ENCODE measurements at places on chromosomes 5 and 9. TPM values are rescaled to one million over a fixed set of nuclear protein-coding genes. Genes with fewer than 3 reads are reported as not detected.

The DDX4 gene
- 0.18 TPM for total RNA-seq

The ABLIM3 gene
- total RNA-seq: 0.27 TPM

The ARID3C gene
- total RNA-seq: not detected

The PCA3 gene
- not detected for total RNA-seq

The PCDHA1 gene
- total RNA-seq: not detected

The SAPCD2 gene
- 5.9 TPM for total RNA-seq

The ADGRV1 gene
- total RNA-seq: 24.6 TPM

The C5orf47 gene
- total RNA-seq: not detected

The SLC22A4 gene
- total RNA-seq: 2.2 TPM

The FAT2 gene
- total RNA-seq: 2.8 TPM

The ZNF483 gene
- 13.0 TPM for total RNA-seq

The REEP2 gene
- 14.2 TPM for total RNA-seq

The GEMIN5 gene
- total RNA-seq: 22.0 TPM

The TAL2 gene
- total RNA-seq: 0.84 TPM

The FAM81B gene
- 4.3 TPM for total RNA-seq

The SRD5A1 gene
- total RNA-seq: 12.8 TPM

The FBN2 gene
- 238 TPM for total RNA-seq

The NUDT12 gene
- total RNA-seq: 14.1 TPM

The HRH2 gene
- 2.8 TPM for total RNA-seq

The TRIP13 gene
- total RNA-seq: 9.9 TPM

The OTULINL gene
- total RNA-seq: 3.0 TPM

The PCDHGA4 gene
- 0.86 TPM for total RNA-seq

The HNRNPA0 gene
- total RNA-seq: 68.6 TPM

The UNC13B gene
- 29.9 TPM for total RNA-seq

The ACOT12 gene
- not detected for total RNA-seq

The MOB3B gene
- total RNA-seq: 14.6 TPM

The PTPRD gene
- total RNA-seq: 109 TPM

The AIF1L gene
- total RNA-seq: 20.0 TPM

The TTC33 gene
- total RNA-seq: 20.1 TPM
